ENCODE measurements at places on chromosomes 4 and X.

- no peak for DNase-seq
These were observed 117.9 kb downstream of the CPZ start for GRCh38 chr4:8710416-8710815.

GRCh38 chrX:101195442-101196173 lies 24.0 kb upstream of the DRP2 start:
- DNase-seq, result no peak

DNA sequence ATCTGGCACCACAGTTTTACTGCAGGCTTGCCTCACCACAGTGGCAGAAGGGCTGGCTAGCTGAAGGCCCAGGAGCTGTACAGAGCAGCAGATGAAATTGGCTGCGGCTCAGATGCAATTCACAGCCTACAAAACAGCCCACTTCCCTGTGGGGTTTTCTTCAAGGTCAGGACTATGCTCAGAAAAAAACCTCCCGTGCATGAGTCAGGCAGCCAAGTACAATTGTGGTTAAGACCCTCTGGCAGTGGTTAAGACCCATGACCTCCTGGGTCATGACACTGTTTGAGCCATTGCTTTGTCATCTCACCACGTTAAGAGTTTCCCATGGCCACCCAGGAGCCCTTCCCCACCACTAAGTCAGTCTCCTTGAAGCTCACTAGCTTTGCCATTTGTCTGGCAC lies 276.3 kb downstream of the HNRNPD start:
- no peak for DNase-seq

DNA sequence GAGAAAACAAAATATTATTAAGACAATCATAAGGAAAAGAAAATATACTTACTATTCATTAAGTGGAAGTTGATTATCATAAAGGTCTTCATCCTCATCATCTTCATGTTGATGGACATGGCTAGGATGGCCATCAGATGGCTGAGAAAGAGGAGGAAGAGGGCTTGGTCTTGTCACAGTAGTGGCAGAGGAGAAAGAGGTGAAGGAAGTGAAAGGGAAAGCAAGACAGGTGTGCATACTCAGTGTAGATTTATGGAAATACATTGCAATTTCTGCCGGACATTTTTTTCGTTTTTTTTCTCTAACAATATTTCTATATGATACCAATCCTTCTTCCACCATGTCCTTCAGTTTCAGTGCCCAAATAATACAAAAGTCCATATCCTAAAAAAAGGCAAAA lies 1409.8 kb downstream of the PCDH7 start:
- no peak for DNase-seq

- no peak for DNase-seq
These were observed 90.3 kb downstream of the ATP11C start for GRCh38 chrX:139842326-139843185.

DNA sequence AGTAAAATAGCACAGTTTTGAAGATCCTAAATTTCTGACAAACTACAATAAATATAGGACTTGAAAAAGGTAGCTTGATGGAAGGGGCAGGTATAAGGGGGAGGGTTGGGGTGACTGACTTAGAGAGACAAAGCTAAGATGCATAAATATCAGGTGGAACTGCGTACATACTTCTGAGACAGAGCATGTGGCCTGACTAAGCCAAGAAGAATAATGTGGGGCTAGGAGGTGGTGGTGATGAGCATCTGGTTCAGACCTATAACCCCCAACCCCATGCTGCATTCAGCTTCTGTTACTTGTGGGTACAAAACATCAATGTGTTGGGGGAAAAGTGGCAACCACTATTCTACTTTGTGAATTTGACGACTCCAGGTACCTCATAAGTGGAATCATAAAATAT lies 19.8 kb downstream of the USP9X start:
- DNase-seq, result no peak

DNA sequence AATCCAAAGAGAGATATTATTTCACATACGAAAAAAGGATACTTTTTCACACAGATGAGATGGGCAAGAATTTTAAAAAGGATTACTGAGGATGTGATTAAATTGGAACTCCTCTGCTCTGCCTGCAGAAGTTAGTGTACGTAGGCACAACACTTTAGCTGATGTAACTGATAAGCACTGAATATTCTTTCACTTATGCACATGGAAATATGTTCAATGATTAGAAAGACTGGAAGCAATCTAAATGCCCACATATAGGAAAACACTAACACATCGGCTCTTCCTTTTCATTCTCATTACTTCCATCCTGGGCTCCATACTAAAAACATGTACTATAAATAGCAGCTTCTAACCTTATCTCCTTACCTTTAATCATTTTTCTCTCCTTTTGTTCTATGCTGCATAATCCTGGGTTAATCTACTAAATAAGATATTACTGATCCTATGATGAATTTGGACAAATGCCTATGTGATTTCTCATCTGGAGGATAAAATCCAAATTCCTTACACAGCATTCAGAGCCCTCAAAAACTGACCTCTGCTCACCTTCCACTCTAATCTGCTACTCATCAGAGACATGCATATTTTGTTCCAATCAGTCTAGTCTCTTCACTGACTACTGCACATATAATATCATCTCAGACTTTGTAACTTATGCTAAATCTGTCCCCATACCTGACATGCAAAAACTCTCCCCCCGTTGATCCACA lies 197.8 kb downstream of the PDGFC start:
- no peak for DNase-seq

DNA sequence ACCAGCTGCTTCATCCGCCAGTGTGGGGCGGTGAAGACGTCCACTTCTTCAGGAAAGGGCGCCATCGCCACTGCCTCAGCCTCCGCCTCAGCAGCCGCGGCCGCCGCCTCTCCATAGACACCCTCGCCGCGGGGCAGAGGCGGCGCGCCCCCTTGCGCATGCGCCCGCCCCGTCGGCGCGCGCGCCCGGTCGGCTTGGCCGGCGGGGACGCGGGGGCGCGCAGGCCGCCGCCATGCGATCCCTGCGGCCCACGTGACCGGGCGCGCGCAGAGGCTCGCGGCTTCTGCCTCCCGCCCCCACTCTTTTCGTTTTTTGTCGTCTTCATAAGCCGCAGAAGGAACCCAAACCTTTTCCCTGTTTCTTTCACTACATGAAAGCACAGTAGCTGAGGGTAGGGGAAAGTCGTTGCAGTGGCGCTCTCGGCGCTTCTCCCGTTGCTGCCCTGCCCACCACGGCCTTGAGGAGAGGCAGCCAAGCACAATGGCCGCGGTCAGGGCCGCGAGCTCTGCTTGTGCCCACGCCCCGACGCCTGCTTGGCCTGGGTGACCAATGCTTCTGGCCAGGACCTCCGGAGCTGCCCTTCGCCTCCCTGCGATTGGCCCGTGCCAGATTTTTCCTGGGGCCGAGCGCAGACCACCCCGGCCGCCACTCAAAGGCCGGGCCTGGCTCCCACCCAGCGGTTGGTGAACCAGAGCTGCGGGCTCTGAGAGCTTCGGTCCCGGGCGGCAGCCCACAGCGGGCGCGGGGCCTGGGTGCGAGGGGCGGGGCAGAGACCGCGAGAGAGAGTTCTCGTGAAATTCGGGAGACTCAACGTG lies at the start of gene FBXL5:
Gene FBXL5 (minus strand): TSS at position 135 of the 815 bp plus-strand sequence. CDS start 70 bp downstream, at position 65.
- peak; percentile 80 for DNase-seq

GRCh38 chr4:38151873-38152272 lies 191.7 kb downstream of the PTTG2 start:
- no peak for DNase-seq

GRCh38 chrX:65607070-65607742 lies 60.2 kb upstream of the MSN start:
- peak; percentile 35 for DNase-seq

GRCh38 chrX:100976211-100976610 lies 6.7 kb downstream of the ARL13A start:
- no peak for DNase-seq

DNA sequence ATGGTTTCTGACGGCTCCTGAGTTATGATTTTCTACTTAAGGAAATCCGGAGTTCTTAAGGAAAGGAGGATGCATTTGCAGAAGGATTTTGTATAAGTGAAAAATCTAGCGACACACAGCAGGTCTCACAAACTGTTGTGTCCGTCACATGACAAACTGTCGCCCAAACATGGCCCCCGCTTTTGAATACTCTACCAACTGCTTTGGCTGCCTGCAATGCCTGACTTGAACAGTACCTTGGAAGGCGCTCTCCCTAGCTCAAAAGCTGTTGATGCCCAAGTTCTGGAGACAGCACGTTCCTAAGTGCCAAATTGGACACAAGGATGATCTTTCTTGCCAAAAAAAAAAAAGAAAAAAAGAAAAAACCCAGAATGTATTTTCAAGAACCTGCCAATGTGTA lies 103.2 kb downstream of the ENPP6 start:
- no peak for DNase-seq

DNA sequence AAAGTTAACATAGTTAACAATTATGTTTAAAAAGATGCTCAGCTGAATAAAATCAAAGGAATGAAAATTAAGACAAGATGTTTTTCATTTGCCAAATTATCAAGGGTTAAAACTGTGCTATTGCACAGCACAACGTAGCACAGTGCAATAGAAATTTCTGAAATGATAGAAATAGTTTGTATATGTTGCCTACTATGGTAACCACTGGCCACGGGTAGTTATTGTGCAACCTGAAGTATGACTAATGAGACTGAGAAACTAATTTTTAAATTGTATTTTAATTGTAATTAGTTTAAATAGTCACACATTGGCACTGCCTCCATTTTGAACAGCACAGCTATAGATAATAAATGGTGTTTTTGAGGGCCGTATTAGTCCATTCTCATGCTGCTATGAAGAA lies 343.1 kb upstream of the FAM241A start:
- DNase-seq, result no peak

GRCh38 chrX:625137-625691 lies 5.4 kb upstream of the SHOX start:
- no peak for DNase-seq

DNA sequence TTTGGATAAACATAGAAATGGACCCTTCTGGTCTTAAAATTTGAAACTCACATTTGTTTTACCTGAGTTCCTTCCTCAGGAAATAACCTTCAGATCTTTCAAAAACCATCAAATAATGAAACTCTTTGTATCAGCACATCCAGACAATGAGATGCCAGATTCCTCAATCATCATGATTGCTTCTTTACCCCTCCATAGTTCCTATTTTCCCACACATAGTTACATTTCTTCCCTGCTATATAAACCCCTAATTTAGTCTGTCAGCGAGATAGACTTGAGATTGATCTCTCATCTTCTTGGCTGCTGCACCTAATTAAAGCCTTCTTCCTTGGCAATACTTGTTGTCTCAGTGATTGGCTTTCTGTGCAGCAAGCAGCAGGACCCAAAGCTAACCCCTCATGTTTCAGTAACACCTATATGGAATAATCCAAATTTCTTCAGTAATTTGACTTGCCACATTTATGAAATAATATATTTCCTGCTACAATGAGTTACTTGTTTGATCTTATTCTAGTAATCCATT lies 83.9 kb upstream of the BANK1 start:
- DNase-seq, result no peak

DNA sequence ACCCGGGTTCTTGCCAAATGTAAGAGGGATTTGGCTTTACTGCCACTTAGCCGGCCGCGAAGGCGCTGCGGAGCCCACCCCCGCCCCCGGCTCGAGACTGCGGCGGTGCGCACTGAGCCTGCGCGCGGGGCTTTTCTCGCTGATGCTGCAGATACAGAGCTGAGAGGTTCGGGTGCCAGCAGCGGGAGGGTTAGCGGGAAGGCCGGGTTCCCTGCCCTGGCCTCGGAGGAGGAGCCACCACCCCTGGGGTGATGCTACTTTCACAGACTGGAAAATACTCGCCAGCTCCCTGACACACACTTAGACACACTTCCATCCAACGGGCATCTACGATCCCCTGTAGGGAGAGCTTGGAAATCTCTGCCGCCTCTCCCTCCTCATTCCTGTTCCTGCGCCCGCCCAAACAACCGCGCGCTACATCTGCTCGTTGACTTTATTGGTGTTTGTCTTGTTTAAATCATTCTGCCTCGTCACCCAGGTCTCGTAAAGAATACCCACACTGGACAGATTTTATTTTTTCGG lies 2.1 kb upstream of the PCDH7 start:
- no peak for DNase-seq

DNA sequence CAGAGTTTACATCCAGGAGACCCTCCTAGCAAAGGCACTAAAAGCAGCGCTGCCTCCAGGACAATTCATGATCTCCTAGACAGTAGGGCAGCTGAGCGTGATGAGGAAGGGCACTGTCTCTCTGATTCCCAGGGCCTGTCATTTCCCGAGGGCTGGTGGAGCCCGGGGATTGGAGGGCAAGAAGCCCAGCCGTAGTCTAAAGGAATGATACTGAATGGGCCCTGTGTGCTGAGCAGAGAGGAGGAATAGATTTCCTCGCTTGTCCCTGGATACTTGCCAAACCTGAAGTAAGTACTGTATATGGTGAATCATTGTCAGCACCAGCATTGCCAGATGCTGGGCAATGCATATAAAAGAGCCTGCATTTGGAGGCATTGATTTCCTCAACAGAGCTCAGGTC lies 88.0 kb upstream of the SLITRK2 start:
- no peak for DNase-seq

- no peak for DNase-seq
These were observed 505.3 kb upstream of the SLIT2 start for GRCh38 chr4:19746377-19746776.

GRCh38 chrX:47182106-47182700 lies 11.4 kb upstream of the UBA1 start:
- DNase-seq, result no peak

DNA sequence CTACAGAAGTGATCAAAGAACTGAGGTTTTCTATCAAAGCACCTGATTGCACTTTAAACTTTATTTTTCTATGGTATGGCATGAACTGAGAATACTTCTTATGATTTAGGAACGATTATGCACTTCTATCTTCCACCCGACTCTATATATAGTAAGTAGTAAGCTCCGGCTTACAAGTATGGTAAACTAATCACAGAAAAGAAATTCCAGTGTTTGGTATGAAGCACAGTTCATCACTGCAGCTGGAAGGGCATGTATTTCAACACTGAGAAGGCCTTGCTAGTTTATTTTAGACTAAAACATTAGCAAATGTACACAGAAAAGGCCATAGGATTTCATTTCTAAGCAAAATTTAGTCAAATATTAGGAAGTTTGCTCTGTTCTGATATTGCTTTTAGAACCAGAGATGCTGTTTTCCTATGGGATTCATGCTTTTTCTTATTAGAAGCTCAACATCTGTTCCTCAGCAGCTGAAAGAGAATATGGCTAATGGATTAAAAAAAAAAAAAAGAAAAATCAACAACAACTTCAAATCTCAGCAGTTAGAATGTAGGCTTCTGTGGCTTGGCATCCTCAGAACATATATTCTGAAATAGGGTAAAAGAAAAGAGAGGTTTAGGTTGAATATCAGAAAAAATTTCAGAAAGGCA lies 273.5 kb downstream of the C4orf33 start:
- no peak for DNase-seq

- no peak for DNase-seq
These were observed 68.0 kb downstream of the ATP8A1 start for GRCh38 chr4:42588909-42589308.

DNA sequence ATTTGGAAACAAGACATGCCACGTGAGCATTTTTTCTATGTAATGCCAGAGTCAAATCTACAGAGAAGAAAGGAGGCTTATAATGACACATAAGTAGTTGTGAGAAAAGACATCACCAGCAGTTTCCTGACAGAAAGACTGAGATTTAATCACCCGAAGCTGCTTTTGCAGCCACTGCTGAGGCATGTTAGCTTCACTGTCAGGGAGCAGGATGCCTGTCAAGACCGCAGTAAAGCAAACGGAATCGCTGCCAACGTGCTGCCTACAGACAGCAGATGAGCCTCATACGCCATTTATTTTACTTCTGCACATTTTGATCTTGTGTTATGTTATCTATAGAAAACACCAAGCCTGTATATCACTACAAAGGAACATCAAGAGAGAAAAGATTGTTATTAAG lies 68.7 kb upstream of the NDST3 start:
- no peak for DNase-seq

GRCh38 chr4:147542229-147542990 lies 61.5 kb downstream of the EDNRA start:
- DNase-seq, result no peak
